Fibroblast of the conjunctiva (primary cell): ENCODE measurements at places on chromosomes 11 and 22.

GRCh38 chr22:37254209-37254866 is 10.3 kb upstream of the RAC2 start:
- DNase-seq, result no peak

GRCh38 chr11:77031599-77031998 is 2.6 kb upstream of the B3GNT6 start:
- no peak for DNase-seq

DNA sequence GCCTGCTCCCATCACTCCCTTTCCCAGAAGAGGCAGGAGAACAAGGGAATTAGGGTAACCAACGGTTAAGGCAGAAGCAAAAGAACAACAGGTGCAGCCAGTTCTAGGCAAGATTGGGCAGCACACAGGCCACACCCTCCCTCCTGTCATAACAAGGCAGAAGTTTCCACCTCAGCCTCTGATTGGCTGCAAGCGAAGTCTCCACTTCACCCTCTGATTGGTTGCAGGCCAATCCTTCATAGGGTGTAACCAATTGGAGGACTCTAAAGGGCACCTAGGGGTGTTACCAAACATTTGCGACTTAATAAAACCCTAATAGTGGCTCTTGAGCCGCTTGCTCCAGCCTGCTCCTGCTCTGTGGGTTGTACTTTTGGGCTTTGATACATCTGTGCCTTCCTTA is 153.8 kb downstream of the CACNA1I start:
- no peak for DNase-seq

- no peak for DNase-seq
Measured at GRCh38 chr22:42286205-42286604, 15.8 kb upstream of the TCF20 start.

GRCh38 chr11:74470526-74470925 is 3.2 kb upstream of the KCNE3 start:
- DNase-seq, result no peak

- DNase-seq, result no peak
Measured at GRCh38 chr22:33680632-33681031, 239.6 kb downstream of the LARGE1 start.

- no peak for DNase-seq
Measured at GRCh38 chr11:116776522-116776984, 3.8 kb upstream of the BUD13 start.

DNA sequence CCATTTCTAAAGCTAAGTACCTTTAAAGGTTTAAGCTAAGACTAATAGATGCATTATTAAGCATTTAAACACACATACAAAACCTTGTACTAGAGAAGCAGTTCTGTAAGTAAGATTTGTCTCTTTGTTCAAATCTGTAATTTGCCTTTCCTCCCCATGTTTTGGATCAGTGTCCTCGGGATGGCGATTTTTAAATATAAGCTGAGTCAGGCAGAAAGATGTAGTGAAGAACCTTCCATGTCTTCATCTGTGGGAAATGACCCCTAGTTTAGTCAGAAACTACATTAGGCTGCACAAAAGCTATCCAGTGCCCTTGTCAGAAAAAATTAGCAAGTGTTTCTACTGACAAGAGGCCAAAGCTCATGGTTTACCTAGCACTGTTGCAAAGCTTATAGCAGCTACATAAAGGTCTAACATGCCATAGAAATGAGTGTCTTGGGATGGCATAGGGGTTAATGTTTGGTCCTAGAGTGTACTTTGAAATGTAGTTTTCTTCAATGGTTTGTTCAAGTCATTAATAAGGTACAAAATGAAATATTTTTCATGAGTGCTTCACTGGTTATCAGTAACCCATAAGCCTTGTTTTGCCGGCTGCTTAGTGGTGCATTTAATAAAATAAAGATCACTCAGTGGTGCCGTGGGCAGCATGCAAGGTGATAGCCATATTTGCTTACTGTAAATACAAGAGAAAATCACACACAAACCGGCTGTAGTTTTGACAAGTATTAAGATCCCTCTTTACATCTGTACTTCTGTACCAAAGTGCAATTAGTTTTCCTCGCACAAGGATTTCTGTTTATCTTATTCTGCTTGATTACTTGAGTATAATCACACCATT is 139.8 kb downstream of the ELP4 start:
- no peak for DNase-seq

DNA sequence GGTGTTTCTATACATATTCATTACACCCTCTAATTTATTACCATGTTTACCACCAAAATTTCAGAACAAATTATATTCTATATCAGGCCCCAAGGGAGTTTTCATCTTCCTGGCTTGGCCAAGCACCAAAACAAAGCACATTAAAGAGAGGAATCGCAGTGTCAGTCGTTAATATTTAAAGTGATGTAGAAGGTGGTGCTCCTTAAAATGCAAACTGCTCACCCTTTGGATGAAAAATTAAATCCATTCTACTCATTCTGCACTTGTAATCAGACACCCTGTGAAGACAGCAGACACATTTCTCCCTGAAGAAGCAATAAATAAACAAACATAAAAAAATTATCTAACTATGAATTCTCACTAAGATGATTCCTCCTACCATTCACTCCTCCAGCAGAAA is 113.4 kb downstream of the LRRC4C start:
- DNase-seq, result no peak

DNA sequence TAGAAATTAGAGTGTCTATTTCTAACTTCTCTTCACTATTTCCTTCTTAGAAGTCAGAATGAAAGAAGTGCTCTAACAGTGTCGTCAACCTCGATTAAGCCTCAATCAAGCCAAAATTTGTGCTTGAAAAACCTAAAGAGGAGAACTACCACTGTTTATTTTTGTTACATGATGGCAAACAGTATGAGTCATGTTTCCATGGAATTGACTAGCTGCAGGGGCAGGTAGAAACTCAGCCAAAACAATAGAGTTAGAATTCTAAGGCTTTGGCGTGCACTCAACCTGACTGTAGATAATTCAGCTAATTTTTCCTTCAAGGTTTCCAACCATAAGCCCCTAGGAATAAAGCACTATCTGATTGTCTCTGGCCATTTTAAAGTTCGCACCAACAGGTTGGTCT is 415.9 kb downstream of the ETS1 start:
- DNase-seq, result no peak

GRCh38 chr11:134176284-134176683 is 47.5 kb downstream of the NCAPD3 start:
- no peak for DNase-seq

DNA sequence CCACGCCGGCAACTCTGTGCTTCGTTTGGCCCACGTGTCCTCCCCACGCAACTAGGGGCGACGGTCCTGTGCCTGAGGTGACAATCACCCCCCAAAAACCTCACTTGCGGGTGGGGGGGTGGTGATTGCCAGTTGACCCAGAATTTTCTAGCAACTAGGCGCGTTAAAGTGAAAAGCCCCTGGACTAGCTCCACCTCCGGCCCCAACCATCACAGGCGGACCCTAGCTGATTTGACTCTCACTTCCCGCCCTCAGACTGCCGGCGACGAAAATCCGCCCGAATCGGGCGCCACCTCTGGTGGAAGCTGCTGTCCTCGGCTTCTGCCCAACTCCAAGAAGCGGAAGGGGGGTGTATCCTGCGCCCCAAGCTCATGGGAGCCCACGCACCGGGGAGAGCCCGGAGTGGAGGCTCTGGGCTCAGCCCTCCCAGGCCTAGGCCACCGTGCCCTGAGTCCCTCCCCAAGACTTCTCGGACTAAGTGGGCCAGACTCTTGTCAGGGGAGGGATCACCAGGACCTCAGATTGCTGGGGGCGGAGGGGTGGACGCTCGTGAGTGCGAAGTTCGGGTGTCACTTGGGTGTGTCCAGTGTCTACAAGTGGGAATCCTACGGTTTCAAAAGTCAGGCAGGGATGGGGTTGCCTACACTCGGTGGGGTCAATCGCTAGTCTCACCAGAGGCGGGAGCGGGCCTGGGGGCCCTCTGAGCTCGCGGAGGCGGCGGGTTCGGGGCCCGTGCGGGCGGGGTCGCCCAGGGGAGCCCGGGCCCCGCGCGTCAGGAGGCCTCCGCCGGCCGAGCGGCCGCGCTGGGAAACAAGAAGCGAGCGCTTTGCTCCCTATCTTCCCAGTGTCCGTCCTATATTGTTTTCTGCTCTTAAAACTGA is 12.3 kb downstream of the PAX6 start:
- DNase-seq, result no peak

DNA sequence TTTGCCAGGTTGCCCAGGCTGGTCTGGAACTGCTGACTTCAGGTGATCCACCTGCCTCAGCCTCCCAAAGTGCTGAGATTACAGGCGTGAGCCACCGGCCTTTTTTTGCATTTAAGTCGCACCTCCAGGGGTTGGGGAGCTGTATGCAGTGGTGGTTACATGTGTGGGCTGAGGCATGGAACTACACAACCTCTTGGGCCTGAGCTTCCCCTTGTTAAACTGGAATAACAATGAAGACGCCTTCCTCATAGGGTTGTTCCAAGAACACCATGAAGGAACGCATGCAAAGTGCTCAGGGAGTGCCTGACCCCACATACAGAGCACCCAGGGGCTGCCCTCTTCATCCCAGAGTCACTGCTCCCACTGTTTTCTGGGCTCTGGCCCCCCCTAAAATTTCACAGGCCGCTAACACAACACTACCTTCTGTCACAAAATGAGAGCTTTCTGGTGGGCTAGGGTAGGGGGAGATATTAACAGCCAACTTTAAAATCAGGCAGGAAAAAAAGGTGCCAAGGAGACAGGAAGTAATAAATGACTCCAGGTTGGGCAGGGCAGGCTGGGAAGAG is 1.3 kb upstream of the FAM118A start:
- no peak for DNase-seq

- no peak for DNase-seq
Measured at GRCh38 chr11:104222464-104222863, 58.5 kb upstream of the PDGFD start.

- DNase-seq, result no peak
Measured at GRCh38 chr11:74462009-74462408, 5.3 kb downstream of the KCNE3 start.

DNA sequence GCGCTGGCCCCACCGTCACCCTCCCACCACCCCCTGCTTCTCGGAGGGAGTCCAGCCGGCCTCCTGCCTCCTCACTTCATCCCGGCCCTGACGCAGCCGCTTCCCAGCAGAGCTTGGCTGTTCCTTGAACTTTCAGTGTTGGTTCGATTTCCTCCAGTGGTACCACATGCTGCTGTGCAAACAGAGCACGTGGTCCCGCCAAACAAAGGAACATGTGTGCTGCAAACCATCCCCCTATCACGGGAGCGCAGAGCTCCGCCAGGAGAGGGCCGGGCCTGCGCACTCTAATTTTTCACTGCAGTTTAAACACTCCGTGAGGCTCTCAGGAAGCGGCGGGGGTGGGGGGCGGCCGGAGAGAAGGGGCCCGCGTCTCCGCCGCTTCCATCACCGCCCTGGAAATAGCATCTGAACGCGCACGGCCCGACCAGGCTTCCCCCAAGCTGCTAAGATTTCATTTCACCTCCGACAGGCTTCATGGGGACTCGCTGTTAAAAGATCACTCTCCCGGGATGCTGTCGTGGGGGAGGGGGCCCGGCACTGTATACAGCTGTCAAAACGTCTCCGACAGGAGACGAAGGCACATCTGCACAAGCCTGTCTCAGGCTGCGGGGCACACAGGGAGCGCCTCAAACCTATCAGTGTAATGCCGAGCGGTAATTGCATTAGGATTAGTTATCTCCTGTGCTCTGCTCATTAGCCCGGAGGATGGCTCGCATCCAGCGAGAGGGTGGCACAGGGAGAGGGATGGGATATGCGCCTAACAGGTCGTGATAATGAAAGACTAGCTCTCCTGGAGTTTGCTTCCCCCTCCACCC is 269.9 kb upstream of the SORL1-AS1 start:
- peak; percentile 93 for DNase-seq

DNA sequence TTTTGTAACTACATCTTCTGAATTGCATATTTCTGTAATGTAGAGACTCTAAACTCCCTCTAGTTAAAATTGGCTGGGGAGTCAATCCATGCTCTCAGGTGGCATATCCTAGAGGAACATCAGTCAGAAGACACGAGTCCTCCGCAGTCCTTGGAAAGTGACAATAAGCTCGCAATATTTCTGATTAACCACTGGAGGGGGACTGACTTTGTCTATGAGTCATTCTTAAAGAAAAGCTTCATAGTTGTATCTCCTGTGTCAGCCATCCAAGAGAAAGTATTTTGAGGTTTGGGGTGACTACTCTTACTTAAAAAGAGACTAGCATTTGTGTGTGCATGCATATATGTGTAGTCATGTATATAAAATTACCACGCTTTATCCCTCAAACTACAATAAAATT is 60.2 kb downstream of the SLN start:
- DNase-seq, result no peak

DNA sequence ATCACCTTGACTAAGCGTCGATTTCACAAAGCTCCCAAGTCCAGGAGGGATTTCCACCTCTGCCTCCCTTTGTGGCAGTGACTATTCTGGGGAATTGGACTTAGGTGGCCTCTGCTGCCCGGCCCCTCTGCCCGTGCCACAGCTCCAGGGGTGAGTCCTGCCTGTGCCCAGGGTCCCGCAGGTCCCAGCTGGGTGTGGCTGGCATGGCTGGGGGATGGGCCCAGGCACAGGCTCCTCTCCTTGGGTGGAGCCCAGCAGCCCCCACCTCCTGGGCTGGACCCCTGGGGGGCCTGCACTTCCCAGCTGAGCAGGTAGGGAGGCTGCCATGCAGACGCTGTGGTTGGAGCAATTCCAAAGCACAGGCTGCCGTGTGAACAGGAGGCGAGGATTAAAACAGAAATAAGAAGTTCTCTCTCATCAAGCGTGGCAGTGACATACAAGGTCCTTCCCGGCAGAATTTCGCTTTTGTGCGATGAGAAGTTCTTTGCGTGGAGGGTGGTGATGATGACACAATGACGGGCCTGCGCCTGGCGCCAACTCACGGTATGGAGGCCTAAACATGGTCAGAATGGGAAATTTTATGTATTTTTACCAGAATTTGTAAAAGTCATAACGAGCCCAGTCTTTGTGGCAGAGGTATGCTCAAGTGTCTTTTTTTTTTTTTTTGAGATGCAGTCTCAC is 107.3 kb downstream of the BRD1 start:
- DNase-seq, result no peak

DNA sequence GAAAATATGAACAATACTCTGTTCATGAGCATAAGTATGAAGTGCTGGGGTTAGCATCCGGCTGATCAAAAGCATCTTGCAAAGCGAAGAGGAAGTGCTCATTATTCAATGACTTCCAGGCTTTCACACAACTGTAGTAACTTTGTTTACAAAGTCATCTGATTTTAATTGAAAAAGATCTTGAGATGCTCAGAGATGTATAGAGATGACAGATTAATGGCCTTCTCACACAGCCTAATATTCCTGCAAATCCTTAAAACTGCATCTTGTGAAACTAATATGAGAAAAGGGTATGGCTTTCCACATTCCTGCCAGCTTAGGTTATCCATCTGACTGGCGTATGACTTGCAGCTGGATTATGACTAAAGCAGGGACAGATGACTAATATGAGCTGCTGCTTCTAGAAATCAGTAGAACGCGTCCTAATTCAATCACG is 125.4 kb downstream of the CASP12 start:
- peak; percentile 66 for DNase-seq

- no peak for DNase-seq
Measured at GRCh38 chr11:73283276-73284000, 11.3 kb downstream of the P2RY6 start.
